ENCODE measurements at places on chromosomes 2 and 18.

DNA sequence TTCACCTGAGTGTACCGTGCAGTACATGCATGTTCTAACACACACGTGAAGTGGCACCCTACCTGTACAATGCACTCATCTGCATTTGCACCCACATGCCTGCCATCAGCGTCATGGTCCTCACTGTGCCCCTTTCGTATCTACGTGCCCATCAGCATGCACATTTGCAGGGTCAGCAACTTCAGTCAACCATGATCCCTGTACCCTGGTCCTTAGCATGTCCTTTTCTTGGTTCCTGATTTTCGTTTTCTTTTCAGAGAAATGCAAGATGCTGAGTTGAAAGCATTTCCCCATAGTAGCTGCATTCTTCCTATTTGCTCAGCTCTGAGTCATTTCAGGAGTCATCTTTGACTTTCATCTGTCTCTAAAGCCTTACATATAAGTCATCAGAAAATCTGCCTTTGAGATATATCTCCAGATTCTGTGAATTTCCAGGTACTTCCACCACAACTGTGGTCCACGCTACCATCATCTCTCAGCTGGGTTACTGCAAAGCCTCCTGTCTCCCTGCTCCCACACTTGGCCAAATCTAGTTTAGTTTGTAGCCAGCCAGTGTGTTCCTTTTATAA is 14.7 kb upstream of the PUM2 start:
- DNase-seq: no peak

DNA sequence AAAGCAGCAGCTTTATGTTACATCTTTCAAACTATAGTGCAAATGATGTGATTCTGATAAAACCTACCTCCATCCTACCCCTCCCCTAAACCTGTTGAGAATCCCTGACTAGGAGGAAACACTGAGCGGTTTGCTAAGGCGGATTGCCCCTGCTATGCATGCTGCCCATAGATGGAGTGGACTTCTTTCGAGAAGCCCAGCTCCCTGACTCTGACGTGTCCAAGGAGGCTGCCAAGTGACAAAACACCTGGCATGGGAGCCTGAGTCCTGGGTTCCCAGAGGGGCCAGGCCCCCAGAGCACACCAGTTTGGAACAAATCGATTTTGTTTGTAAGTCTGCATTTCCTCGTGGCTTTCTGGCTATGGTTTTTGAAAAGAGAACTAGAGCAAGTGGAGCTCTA is 1.4 kb upstream of the UXS1 start:
- no peak for DNase-seq

GRCh38 chr2:134900151-134900550 is 18.5 kb upstream of the CCNT2 start:
- DNase-seq: no peak

DNA sequence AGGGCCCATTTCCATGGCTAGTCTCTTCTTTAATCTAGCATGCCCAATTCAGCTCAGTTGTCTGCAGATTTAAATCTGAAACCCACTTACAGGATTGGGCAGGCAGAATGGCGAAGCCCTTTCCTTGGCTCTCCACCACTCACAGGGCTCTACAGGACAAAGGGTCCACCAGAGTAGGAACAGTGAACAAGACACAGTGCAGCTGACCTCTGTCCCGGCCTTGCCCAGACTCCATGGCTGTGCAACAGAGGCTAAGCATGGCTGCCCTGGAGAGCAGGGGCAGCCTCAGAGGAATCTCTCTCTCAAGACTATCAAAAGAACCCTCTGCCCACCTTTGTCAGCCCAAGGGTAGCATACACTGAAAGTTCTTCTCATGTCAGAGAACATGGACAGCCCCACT is 9.7 kb upstream of the ATP6V1B1 start:
- no peak for DNase-seq

DNA sequence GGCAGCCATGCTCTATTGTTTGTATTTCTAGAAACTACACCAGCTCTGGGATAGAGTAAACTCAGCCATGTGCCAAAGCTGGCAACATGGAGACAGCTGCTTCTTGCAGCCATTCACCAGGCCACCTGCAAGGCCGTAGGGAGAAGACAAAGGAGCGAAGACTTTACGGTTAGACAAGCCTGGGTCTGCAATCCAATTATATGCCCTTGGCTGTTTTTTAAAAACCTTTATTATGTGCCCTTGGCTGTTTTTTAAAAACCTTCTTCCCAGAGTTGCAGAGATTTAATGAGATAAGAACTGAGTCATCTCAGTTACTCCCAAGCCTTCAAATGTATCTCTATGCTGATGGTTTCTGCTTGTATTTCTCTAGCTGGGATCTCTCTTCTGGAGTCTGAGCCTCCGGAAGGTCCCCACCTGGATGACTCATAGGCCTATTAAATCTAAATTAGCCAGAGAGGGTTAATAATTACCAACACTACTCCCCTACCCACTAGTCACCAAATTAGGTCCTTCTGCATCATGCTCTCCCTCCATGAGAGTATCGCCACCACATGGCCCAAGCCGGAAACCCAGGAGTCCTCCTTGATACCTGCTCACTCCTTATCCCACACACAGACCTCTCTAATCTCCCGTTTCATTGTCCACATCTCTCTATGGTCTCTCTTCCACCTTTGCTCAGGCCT is 17.5 kb upstream of the DPP4 start:
- DNase-seq: no peak

GRCh38 chr2:109674894-109675534 is 60.9 kb downstream of the SOWAHC start:
- DNase-seq: no peak

- DNase-seq: no peak
These were observed 34.4 kb downstream of the MAP2 start for GRCh38 chr2:209458008-209458979.

DNA sequence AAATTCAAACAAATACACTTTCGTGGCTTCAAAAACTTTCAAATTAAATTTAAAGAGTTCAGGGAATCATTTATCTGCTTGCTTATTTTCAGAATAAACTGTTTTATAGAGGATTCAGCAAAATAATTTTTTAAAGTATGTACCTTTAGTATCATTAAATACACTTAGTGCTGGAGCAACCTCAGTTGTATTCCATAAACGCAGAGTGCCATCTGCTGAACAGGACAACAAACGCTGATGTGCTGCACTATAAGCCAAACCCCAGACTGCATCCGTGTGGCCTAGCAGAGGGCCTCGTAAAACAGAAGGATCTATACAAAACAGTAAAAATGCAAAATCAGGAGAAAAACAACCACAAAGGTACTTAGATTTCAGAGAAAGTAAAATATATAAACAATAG is 108.6 kb downstream of the STRN start:
- no peak for DNase-seq

DNA sequence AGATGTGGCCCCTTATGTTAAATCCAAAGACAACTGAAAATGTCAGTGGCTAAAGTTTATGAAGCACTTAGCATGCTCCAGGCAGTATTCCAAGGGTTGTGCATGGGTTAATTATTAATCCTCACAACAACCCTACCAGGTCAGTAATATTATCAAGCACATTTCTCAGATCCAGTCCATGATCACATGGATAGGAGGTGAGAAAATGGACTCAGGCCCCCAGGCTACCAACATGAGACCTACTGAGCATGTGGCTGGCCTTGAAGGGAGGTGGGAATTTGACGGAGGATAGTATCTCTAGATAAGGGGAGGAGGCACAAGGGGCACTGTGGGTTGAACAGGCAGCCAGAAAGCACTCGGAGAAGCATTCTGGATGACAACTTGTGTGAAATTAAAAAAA is 412.0 kb downstream of the MEIS1 start:
- no peak for DNase-seq

GRCh38 chr2:42768706-42769256 is 4.8 kb upstream of the OXER1 start:
- DNase-seq: no peak

GRCh38 chr2:178142274-178143065 is 30.2 kb downstream of the RBM45 start:
- DNase-seq: no peak

DNA sequence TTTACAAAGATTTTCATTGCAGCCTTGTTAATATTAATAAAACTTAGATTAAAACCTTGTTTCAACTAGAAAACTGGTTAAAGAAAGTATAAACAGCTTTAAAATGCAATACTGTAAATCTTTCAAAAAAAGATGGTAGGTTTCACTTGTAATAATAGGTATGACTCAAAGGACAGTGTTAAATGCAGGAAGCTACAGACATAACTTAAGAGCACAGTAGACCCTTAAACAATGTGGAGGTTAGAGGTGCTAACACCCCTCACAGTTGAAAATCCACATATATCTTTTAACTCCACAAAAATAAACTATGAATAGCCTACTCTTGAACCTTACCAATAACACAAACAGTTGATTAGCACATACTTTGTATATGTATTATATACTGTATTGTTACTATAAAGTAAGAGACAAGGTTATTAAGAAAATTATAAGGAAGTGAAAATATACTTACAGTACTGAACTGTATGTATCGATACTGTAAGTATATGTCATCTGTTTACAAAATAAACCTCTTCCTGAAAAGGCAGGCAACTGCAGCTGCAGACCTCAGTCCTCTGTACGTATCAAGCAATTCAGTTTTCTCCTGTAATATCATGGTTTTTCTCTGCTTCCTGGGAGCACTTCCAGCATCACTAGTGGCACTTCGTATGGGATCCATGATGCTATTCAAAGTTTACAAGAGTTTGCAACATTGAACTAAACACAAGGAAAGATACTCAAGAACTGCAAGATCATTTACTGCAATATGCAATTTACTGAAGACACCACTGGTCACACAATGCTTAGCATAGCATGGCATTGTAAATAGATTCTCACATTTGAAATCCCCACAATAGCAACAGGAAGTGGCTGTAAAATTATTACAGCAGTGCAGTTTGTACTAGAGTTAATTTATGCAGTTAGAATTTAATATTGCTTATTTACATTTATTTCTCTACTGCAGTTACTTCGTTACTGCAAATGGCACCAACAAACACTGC is 610.5 kb upstream of the LRRTM4 start:
- no peak for DNase-seq

DNA sequence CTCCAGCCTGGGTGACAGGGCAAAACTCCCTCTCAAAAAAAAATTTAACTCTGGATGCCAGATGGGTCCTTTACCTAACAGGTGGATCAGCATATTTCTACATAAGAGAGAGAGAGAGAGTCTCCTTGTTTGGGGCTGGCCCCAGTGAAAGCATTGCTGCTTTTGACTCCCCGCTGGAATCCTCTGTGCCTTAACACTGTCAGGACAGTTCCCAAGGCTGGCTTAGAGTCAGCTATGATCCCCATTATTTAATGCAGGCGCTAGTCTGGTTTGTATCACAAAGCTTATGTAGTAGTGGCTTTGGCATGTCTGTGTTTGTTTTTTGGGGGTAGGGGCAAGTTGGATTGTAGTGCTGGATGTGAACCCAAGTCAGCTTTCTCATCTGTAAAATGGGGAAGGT is 9.4 kb downstream of the INPP4A start:
- no peak for DNase-seq

DNA sequence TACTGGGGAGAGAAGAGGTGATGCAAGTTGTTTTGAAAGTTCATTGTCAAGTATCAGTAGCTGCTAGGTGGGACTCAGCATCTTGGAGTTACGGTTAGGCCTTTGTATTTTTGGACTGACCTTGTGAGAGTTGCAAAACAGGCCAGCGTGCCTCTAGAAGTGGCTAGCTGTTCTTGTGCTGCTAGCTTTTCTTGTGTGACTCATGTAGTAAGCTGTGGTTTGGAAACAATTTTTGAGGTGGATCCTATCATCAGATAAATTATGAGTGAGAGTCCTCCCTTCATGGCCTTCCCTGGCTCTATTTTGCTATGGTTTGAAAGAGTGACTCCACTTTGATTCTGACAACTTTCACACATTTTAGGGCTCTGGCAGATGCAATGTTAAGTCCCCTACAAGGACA is 409.2 kb upstream of the HS6ST1 start:
- no peak for DNase-seq

DNA sequence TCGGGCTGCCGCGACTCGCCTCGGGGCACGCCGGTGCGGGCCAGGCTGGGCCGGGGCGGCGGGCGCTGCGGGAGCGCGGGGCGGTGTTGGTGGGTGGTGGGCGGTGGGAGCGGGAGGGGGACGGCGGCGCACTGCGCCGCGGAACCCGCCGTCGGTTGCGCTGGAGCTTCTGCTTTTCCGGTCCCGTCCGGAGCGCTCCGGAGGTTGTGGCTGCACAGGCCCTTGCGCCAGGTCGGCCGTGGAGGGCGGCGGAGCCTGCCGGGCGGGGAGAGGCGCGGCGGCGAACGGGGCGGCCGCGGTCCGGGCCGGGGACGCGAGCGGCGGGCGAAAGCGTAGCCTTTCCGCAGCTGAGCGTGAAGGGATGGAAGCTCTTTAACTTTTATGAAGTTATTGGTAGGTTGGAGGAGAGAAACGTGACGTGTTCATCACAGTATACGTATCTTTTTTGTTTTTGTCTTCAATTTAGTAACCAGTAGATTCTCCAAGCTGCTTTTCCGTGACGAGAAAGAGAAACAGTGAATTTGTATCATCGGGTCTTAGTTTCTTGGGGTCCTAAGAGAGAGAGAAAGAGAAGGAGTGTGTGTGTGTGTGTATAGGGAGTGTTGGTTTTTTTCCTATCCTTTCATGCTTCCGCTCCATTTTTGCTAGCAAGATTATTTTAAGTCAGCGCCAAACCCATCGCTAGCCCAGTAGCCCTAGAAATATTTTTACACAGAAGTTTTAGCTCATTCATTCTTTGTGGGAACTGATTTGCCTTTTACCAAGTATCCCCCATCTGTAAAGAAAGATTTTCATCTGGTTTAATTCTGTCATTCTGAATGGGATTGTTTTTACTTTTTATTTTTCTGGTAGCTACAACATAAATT is 535 bp downstream of the ATG4B start:
- DNase-seq: no peak

DNA sequence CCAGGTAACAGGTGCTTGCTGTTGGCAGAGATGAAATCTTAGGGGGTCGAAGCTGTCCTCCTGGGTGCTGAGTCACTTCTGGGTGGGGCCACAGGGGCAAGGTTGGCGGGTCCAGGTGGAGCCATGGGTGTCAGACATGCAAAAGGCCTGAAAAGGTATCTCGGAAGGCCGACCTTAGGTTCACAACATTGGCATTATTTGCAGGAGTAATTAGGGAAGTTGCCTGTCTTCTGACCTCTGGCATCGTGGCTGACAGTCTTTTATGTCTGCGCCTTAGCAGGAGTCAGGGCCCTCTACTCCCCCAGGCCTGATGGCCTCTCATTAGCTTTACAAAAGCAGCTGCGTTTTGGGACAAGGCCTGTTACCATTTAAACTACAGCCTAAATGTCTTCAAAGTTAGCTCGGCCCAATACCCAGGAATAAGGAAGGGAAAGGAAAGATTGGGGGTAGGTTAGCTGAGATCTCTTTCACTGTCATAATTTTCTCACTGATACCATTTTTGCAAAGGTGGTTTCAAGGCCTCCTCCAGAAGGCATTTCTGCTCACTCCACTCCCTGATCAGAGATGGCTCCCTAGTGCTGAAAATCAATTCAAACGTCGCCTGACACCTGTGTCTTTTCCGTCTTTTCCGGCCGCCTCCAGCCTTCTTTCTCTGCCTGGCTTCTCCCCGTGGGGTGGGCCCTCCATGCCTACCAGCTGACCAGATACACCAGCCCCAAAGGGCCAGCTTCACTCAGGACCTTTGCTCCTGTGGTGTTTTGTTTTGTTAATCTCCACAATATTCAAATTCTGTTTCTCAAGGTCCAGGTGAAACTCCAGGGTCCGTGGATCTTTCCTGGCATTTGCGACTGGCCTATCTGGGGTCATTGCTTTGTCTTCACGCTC is 90.8 kb downstream of the RHOB start:
- no peak for DNase-seq

Data from activated naive CD4-positive, alpha-beta T cell (primary cell).